ENCODE measurements at places on chromosomes 7 and 10.

DNA sequence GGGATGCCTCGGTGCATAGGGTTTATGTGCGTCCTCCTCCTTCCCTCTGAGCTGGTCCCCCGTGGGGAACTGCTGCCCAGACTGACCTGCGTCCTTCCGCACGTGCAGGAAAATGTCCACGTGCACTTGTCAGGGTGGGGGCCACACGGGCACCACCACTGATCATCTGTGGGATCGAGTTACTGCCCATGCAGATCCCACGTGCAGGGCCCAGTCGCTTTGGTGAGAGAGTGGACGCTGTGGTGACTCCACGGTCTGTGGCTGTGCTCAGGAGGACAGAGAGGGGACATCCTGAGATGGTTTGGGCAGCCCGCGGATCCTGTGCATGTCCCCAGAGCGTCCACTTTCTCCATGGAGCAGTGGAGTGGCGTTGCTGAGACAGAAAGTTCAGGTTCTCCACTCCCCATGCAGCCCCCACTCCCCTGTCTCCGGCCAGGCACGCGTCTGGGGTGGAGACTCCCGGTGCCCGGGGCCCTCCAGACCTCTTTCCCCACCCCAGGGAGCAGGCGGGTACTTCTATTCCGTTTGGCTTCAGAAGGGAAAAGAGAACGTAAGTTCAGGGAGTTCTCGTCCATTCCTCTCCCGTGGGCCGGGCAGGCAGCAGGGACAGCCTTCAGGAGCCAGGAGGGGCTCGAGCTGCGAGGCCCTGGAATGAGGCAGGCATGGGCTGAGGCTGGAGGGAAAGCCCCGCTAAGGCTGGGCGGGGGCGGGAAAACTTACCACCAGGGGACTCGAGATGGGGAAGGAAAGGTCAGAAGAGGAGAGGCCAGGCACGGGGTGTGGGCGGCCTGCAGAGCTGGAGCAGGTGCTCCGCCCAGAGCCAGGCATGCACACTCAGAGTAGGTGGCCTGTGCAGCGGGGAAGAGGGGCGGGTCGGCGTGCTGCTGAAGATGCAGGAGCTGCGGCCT, 59.9 kb downstream of the EGFR start:
- DNase-seq = no peak

DNA sequence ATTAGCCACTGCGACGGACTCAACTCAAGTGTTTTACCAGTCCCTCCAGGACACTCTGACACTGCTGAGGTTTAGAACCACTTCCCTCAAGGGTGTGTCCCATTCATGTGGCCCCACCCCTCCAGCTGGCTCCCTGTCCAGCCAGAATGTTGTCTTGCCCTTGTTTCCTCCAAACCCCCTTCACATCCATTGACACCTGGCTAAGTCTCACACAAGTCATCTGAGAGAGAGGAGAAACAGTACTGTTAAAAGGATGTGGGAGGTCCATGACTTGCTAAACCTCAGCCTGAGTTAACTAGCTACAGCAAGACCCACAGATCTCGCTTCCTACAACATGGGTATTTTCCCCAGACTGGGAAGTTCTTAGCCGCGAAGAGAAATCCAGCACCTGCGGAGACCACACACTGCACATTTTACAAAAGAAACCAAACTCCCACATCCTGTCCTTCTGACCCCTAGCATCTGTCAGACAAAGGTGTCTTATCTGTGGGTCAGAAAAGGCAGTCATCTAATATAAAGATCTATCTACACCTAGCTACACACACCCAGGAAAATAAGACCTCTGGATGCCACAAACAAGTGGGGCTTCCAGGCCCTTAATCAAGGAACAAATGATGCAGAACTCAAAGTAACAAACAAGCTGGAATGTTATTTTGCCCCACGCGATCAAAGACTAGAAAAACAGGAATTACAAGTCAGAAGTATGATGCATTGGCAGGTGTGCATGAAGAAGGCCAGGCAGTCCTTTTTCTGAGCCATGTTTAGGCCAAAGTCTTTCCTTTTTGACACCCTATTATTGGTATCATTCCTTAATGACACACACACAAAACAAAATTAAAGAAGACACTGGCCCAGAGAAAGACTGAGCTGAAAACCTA, 13.9 kb downstream of the OSBPL3 start:
- DNase-seq = no peak

- DNase-seq = no peak
Observed at GRCh38 chr10:6082496-6083395, 6.1 kb upstream of the RBM17 start.

DNA sequence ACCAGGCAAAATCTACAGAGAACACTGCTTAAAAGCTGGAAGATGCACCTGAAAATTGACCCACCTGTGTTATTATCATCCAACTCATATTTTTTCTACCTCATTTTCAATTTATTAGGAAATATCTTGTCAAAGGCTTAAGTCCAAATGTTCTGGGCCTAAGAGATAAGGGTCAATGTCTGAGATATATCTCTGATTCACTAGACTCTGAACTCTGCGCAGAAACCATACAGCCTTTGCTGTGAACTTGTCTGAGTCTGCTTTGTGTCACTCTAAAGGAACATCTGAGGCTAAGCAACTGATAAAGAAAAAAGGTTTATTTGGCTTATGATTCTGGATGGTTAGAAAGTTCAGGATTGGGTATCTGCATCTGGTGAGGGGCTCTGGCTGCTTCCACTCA, 3.7 kb downstream of the PON1 start:
- DNase-seq = no peak

GRCh38 chr10:16915300-16915699, 98.1 kb upstream of the RSU1 start:
- no peak for DNase-seq

DNA sequence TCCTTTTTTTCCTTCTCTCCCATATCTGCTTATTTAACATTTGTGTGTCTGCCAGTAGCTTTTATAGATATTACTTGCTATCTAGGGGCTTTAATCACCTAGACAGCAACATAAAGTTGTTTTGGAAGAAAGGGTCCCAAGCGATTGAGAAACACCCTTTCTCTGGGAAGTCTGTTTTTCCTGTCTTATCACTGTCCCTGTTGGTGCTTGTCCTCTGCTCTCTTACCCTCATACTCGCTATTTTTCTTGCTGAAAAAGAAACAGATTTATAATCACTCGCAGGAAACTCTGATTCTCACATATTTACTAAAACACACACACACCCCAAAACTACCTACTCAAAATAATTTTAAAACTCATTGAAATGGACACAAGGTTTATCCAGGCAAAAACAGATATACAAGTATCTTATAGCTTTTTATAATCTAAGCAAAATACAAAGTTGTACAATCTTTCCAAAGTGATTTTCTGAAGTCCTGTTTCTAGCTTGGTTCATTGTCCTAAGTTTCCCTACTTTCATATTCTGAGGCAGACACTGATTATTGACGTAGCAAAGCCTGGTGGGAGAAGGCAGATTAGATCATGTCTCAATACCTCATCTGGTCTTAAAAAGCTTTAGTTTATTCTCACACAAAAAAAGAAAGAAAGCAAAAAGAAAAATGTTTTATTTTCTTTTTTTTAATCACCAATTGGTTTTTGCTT, 157.3 kb downstream of the CACNA2D1 start:
- no peak for DNase-seq

GRCh38 chr10:60203993-60204618, 185.6 kb downstream of the ANK3 start:
- DNase-seq = no peak

GRCh38 chr10:100041306-100042002, 31.7 kb upstream of the DNMBP start:
- no peak for DNase-seq
